ENCODE measurements at places on chromosomes 6 and 20. TPM values are rescaled to one million over a fixed set of nuclear protein-coding genes. Genes with fewer than 3 reads are reported as not detected.

GRCh38 chr20:39057911-39058310, 95.8 kb downstream of the DHX35 start:
- H3K27me3 ChIP-seq = no peaks in the 10 kb centered on the region
- H3K27ac ChIP-seq = no peak overlapping the region
- H3K36me3 ChIP-seq = no peaks in the 10 kb centered on the region
- no peaks in the 10 kb centered on the region for H3K4me1 ChIP-seq

DNA sequence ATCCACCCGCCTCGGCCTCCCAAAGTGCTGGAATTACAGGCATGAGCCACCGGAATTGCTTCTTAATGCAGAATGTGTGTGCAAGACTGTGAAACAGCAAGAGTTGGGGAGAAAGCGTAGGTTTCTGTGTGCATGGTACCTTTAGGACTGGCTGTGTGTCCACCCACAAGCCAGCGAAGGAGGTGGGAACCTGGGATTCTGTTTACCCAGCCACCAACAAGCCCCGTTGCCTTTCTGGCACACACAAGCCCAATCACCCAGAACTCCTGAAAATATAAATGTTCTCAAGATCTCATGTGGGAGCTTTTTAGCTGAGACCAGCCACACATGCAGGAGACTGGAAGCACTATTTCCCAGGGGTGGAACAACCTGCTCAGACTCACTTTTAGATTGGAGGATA, 4.9 kb upstream of the RNF24 start:
- peaks cover 2% of the 10 kb centered on the region for H3K4me1 ChIP-seq
- no peaks in the 10 kb centered on the region for H3K27me3 ChIP-seq
- no peak overlapping the region for H3K4me3 ChIP-seq
- H3K27ac ChIP-seq = no peak overlapping the region
- DNase-seq = no peak
- no peaks in the 10 kb centered on the region for H3K36me3 ChIP-seq

The SEMG1 gene
- total RNA-seq = not detected

The AKIRIN2 gene
- 24.3 TPM for total RNA-seq

The HLA-DPA1 gene
- total RNA-seq = 62.0 TPM

DNA sequence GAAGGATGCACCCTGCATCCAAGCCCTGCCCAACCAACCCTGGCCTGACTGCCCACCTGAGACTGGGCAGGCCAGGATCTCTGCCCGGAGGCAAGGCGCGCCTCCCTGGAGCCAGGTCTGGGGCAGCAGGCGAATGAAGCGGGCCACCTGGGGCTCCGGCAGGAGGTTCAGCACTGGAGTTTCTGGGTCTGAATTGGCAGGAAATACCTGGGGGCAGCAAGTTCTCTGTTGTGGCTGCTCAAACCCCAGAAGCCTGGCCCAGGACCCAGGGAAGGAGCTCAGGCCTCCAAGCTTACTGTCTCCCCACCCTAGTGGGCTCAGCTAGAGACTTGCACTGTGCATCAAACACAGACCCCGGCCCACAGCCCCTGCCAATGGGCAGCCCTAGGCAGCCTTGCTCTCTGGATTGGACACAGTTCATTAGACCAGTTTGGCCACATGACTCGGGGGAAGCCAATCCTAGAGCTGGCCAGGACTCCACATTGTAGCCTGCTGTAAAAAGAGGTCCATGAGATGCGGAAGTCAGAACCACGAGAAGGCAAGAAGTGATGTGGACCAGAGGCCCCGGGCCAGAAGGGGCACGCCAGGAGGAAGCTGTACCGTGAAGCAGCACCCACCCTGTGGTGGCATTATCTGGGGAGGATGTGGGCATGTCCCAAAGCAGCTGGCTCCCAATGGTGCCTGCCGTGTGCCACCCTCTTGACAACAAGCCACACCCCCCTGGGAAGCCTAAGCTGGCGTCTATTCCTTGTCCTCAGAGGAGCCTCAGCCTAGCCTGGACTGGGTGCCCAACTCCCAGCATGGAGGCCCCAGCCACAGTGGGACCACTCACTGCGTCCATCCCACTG, 3.1 kb downstream of the CPXM1 start:
- H3K4me3 ChIP-seq = no peak overlapping the region
- H3K36me3 ChIP-seq = no peaks in the 10 kb centered on the region
- no peak overlapping the region for H3K27ac ChIP-seq
- no peak for DNase-seq
- peaks cover 7% of the 10 kb centered on the region for H3K4me1 ChIP-seq
- H3K27me3 ChIP-seq = no peaks in the 10 kb centered on the region

The TSBP1 gene
- not detected for total RNA-seq

GRCh38 chr6:26743941-26744699, 84.6 kb upstream of the ZNF322 start:
- H3K4me1 ChIP-seq = no peaks in the 10 kb centered on the region
- no peak for DNase-seq
- H3K27ac ChIP-seq = no peak overlapping the region
- no peaks in the 10 kb centered on the region for H3K27me3 ChIP-seq
- no peak overlapping the region for H3K4me3 ChIP-seq

The TMEM170B gene
- 5.3 TPM for total RNA-seq

DNA sequence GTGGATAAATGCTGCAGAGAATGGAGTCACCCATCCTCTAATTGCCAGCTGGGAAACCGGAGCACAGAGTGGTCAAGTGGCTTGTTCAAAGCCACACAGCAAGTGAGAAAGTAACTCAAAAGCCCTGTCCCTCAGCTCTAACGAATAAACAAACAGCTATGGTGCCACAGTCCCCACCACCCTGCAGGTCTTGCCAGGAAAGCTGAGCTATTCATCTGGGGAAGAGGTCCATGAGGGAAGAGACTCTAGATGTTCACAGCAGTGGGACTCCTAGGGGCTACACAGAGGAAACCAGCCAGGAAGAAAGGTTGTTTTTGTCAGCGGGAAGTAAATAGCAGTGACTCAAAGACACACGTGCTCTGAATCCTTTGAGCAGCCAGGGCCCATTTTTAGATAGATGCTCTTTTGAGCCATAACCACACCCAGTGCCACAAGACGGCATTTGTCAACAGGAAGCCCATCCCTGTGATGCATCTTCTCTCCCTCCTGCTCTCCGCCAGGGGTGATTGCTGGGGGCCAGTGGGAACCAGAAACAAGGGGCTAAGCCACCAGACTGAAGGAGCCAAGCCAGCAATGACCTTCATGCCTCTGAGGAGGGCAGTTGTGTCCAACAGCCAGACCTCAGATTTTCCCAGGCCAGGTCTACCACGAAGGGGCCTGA, 32.4 kb upstream of the TCP11 start:
- no peak for DNase-seq
- no peak overlapping the region for H3K27ac ChIP-seq
- no peaks in the 10 kb centered on the region for H3K27me3 ChIP-seq
- no peak overlapping the region for H3K4me3 ChIP-seq
- H3K36me3 ChIP-seq = no peaks in the 10 kb centered on the region
- H3K4me1 ChIP-seq = no peaks in the 10 kb centered on the region

The WFDC11 gene
- not detected for total RNA-seq

DNA sequence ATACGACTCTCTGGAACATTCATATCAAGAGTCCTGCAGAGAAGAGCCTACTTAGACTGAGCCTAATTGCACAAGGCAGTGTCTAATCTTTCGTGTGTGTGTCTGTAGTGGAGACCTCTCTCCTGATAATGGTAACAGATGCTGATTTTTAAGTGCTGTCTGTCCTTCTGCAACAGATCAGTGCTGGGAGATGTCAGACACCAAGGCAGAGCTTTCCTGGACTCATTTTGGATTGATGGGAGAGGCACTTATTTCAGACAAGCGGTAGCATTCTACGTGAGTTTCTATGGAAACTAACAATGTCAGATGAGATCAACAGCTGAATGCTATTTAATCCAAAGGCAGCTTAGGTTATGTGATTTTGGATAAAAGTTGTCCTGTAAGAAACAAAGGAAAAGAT, 167.6 kb downstream of the PLCB4 start:
- H3K4me3 ChIP-seq = no peak overlapping the region
- no peak overlapping the region for H3K27ac ChIP-seq
- H3K4me1 ChIP-seq = no peaks in the 10 kb centered on the region
- no peaks in the 10 kb centered on the region for H3K36me3 ChIP-seq
- no peak for DNase-seq

GRCh38 chr6:85551264-85551663, 42.4 kb downstream of the SNX14 start:
- no peak for DNase-seq
- H3K27ac ChIP-seq = no peak overlapping the region
- no peaks in the 10 kb centered on the region for H3K27me3 ChIP-seq
- no peaks in the 10 kb centered on the region for H3K4me1 ChIP-seq
- H3K36me3 ChIP-seq = no peaks in the 10 kb centered on the region

The POU3F2 gene
- not detected for total RNA-seq

- no peaks in the 10 kb centered on the region for H3K36me3 ChIP-seq
- H3K27ac ChIP-seq = no peak overlapping the region
- no peak overlapping the region for H3K4me3 ChIP-seq
Measured at GRCh38 chr6:6783721-6784120, 195.2 kb downstream of the LY86 start.

The NMBR gene
- not detected for total RNA-seq

DNA sequence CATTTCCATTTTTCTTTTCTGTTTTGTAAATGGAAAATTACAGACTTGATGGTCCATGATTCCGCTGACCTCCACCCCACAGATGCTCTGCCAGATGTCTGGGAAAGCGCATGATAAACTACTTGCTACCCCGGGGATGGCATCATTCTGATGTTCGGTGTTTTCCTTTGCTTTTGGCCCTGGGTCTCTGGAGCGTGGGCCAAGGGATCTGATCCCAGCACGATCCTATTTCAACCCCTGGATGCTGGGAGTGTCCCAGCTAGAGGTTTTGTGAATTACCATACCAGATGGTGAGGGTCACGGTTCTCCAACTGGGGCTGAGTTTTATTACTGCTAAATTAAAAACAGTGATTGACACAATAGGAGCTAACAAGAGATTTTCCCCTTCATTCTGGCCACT, 25.2 kb upstream of the MYLIP start:
- H3K27ac ChIP-seq = no peak overlapping the region
- H3K4me3 ChIP-seq = no peak overlapping the region
- no peak for DNase-seq
- H3K36me3 ChIP-seq = no peaks in the 10 kb centered on the region
- no peaks in the 10 kb centered on the region for H3K27me3 ChIP-seq

GRCh38 chr6:167647306-167647705, 179.4 kb upstream of the AFDN start:
- H3K36me3 ChIP-seq = no peaks in the 10 kb centered on the region
- H3K4me1 ChIP-seq = peaks cover 3% of the 10 kb centered on the region
- no peak overlapping the region for H3K4me3 ChIP-seq
- no peak for DNase-seq
- no peaks in the 10 kb centered on the region for H3K27me3 ChIP-seq

The TAP2 gene
- total RNA-seq = 23.8 TPM

DNA sequence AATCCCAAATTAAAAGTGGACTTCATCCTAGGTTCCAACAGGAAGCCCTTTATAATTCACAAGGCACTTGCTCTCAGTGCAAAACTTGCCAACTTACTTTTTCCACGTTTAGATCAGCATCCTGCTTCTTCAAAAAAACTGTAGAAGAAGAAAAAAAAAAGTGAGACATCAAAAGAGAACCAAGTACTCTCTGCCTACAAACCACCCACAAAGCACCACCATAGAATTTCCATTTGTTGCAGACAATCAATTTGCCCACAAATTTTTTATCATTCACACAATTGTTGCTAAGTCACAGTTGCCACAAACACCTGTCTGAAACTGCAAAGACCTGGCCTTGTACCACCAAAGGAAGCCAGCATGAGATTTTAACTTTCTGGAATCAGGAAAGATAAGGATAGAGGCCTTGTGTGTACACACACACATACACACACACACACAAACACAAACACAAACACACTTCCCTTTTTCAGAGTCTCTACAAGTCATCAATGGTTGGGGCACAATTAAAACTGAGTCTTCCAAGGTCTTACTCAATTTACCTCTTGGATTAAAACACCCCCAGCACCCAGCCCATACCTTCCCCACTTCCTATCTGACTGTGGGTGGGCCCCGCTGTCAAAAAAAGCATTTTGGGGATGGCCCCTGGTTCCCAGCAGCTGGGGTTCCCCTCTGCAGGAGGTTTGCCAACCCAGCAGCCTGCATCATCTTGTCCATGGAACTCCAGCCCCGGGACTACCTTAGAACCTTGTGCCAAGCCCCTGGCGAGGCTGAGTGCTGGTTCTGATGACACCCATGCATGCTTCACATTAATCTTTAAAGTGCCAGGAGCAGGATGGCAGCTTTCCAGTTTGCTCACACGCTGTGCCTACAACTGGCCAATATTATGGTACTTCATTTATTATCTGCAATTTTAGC, 26.5 kb downstream of the FYN start:
- H3K27me3 ChIP-seq = no peaks in the 10 kb centered on the region
- H3K36me3 ChIP-seq = no peaks in the 10 kb centered on the region
- no peak overlapping the region for H3K27ac ChIP-seq
- no peak overlapping the region for H3K4me3 ChIP-seq

DNA sequence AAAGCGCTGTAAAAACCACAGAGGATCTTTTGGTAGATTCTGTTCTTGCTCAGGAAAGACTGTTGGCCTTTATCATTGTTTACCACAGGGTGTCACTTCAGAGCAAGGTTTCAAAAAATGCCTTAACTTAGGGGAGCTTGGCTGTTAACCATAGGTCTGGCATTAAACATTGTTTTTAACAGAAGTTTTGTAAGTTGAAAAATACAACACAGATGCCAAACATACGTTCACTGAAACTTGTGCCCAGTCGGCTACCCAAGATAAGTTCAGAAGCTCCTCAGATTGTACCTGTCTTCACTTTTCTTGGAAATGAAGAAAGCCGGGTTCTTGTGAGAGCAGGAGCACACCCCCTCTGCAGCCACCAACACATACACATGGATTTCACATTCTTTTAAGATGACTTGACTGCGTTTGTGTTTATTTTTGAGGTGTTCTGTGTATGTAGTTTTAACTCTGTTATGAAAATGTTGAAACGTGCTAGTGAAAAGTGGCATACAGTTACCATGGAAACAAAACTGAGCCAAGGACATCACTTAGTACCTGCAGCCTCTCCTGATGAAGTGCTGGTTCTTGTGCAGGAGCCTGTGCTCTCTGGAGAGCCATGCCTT, 64.9 kb downstream of the SYCP2L start:
- no peak overlapping the region for H3K27ac ChIP-seq
- no peaks in the 10 kb centered on the region for H3K4me1 ChIP-seq
- no peak overlapping the region for H3K4me3 ChIP-seq
- H3K27me3 ChIP-seq = no peaks in the 10 kb centered on the region

GRCh38 chr6:168376120-168376519, 56.5 kb upstream of the DACT2 start:
- no peak for DNase-seq
- no peak overlapping the region for H3K4me3 ChIP-seq
- no peaks in the 10 kb centered on the region for H3K36me3 ChIP-seq
- no peak overlapping the region for H3K27ac ChIP-seq
